ENCODE measurements at places on chromosomes 7 and 10. TPM values are rescaled to one million over a fixed set of nuclear protein-coding genes. Genes with fewer than 3 reads are reported as not detected.

GRCh38 chr7:16223963-16224707 is 197.2 kb downstream of the CRPPA start:
- H3K27me3 ChIP-seq, result no peaks in the 10 kb centered on the region
- no peak overlapping the region for H3K27ac ChIP-seq
- no peaks in the 10 kb centered on the region for H3K4me1 ChIP-seq
- no peaks in the 10 kb centered on the region for H3K36me3 ChIP-seq

Gene A1CF
- 13.8 TPM for polyA plus RNA-seq

DNA sequence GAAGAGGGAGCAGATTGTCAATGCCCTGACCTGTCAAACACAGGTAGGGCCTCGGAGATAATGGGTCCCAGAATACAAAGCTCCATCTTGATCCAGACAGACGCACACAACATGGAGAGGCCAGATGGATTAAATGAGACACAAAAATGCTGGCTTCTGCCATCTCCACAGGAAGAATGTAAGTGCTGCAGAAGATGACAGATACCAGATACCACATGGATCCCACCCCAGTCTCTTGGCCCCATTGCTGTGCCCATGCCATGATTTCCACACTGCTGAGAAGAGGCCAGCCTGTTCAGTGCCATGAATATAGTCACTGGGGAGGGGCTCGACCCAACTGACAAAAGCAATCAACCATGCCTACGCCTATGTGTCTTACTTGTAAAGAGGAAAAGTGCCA is 487.9 kb downstream of the PARD3 start:
- no peak overlapping the region for H3K4me3 ChIP-seq
- no peaks in the 10 kb centered on the region for H3K36me3 ChIP-seq
- no peak overlapping the region for H3K27ac ChIP-seq
- DNase-seq, result no peak
- no peaks in the 10 kb centered on the region for H3K4me1 ChIP-seq

DNA sequence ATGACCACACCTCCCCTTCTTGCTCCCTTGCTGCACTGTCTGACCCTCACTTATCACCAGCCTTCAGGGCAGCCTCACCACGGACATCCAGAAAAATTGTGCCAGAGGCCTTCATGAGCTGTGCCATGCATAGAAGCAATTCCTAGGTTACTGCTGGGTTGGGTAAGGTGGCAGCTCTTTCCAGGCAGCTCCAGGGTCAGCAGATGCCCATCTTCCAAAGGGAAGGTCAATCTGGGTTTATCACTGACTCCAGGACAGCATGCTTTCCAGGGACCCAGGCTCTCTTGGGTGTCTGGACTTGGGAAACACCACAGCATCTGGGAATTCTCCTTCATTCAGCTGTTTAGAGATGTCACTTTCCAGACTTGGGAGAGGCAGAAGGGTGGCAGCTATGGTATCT is 188.9 kb upstream of the CXCL12 start:
- no peak overlapping the region for H3K27ac ChIP-seq
- no peaks in the 10 kb centered on the region for H3K4me1 ChIP-seq
- no peaks in the 10 kb centered on the region for H3K27me3 ChIP-seq
- no peak overlapping the region for H3K4me3 ChIP-seq
- DNase-seq, result no peak

GRCh38 chr10:132382231-132382922 is 14.6 kb upstream of the PWWP2B start:
- H3K4me1 ChIP-seq, result no peaks in the 10 kb centered on the region
- no peak overlapping the region for H3K27ac ChIP-seq
- peak; percentile 22 for DNase-seq
- no peaks in the 10 kb centered on the region for H3K27me3 ChIP-seq
- no peak overlapping the region for H3K4me3 ChIP-seq

Gene AGBL3
- 0.60 TPM for polyA plus RNA-seq

- no peaks in the 10 kb centered on the region for H3K36me3 ChIP-seq
- H3K4me3 ChIP-seq, result no peak overlapping the region
- peak; percentile 74 for DNase-seq
- peak overlapping the region; percentile 88 for H3K27ac ChIP-seq
- no peaks in the 10 kb centered on the region for H3K4me1 ChIP-seq
Observed at GRCh38 chr10:132632091-132632561, 94.5 kb downstream of the INPP5A start.

Gene ATP6V0A4
- not detected for polyA plus RNA-seq

Gene TMEM139
- polyA plus RNA-seq, result 58.5 TPM

GRCh38 chr7:16774986-16775385 is 21.4 kb downstream of the TSPAN13 start:
- no peak for DNase-seq
- no peaks in the 10 kb centered on the region for H3K4me1 ChIP-seq
- no peak overlapping the region for H3K27ac ChIP-seq

- H3K4me1 ChIP-seq, result no peaks in the 10 kb centered on the region
- DNase-seq, result no peak
- peaks cover 60% of the 10 kb centered on the region for H3K36me3 ChIP-seq
- H3K27ac ChIP-seq, result no peak overlapping the region
- H3K27me3 ChIP-seq, result no peaks in the 10 kb centered on the region
- no peak overlapping the region for H3K4me3 ChIP-seq
Observed at GRCh38 chr10:69172241-69172982, 7.6 kb upstream of the SUPV3L1 start.

GRCh38 chr7:130821864-130822263 is 87.9 kb upstream of the KLF14 start:
- H3K27me3 ChIP-seq, result no peaks in the 10 kb centered on the region
- no peaks in the 10 kb centered on the region for H3K4me1 ChIP-seq
- DNase-seq, result no peak

- H3K27me3 ChIP-seq, result no peaks in the 10 kb centered on the region
- H3K36me3 ChIP-seq, result no peaks in the 10 kb centered on the region
- H3K4me1 ChIP-seq, result no peaks in the 10 kb centered on the region
- H3K4me3 ChIP-seq, result no peak overlapping the region
- H3K27ac ChIP-seq, result no peak overlapping the region
Observed at GRCh38 chr10:70906031-70906783, 17.8 kb upstream of the PCBD1 start.

GRCh38 chr7:106729720-106730385 is 68.9 kb upstream of the CCDC71L start:
- H3K27ac ChIP-seq, result no peak overlapping the region
- no peaks in the 10 kb centered on the region for H3K27me3 ChIP-seq
- no peak overlapping the region for H3K4me3 ChIP-seq
- H3K4me1 ChIP-seq, result no peaks in the 10 kb centered on the region
- DNase-seq, result no peak

- no peak overlapping the region for H3K4me3 ChIP-seq
- no peak for DNase-seq
- peaks cover 26% of the 10 kb centered on the region for H3K27me3 ChIP-seq
- H3K4me1 ChIP-seq, result no peaks in the 10 kb centered on the region
- no peaks in the 10 kb centered on the region for H3K36me3 ChIP-seq
Observed at GRCh38 chr7:130741331-130741995, 7.5 kb upstream of the KLF14 start.

- H3K27me3 ChIP-seq, result no peaks in the 10 kb centered on the region
- H3K27ac ChIP-seq, result no peak overlapping the region
- no peak overlapping the region for H3K4me3 ChIP-seq
- no peak for DNase-seq
Observed at GRCh38 chr10:112216966-112217365, 33.4 kb upstream of the GPAM start.

- no peaks in the 10 kb centered on the region for H3K27me3 ChIP-seq
- H3K4me1 ChIP-seq, result no peaks in the 10 kb centered on the region
- no peaks in the 10 kb centered on the region for H3K36me3 ChIP-seq
- H3K27ac ChIP-seq, result no peak overlapping the region
- H3K4me3 ChIP-seq, result no peak overlapping the region
- DNase-seq, result no peak
Observed at GRCh38 chr7:50346545-50347497, 42.3 kb downstream of the IKZF1 start.

- no peak for DNase-seq
- no peak overlapping the region for H3K27ac ChIP-seq
- H3K27me3 ChIP-seq, result no peaks in the 10 kb centered on the region
- H3K4me1 ChIP-seq, result no peaks in the 10 kb centered on the region
Observed at GRCh38 chr10:68597407-68597806, 37.3 kb downstream of the TET1 start.

Gene CPEB3
- 2.3 TPM for polyA plus RNA-seq
